WTC11 (cell line): ENCODE measurements at places on chromosomes 6 and 20.

GRCh38 chr20:9919271-9920014 is 80.6 kb upstream of the PAK5 start:
- DNase-seq: no peak

- DNase-seq: peak; percentile 90
Measured at GRCh38 chr20:49484180-49485140, 2.0 kb upstream of the KCNB1 start.

DNA sequence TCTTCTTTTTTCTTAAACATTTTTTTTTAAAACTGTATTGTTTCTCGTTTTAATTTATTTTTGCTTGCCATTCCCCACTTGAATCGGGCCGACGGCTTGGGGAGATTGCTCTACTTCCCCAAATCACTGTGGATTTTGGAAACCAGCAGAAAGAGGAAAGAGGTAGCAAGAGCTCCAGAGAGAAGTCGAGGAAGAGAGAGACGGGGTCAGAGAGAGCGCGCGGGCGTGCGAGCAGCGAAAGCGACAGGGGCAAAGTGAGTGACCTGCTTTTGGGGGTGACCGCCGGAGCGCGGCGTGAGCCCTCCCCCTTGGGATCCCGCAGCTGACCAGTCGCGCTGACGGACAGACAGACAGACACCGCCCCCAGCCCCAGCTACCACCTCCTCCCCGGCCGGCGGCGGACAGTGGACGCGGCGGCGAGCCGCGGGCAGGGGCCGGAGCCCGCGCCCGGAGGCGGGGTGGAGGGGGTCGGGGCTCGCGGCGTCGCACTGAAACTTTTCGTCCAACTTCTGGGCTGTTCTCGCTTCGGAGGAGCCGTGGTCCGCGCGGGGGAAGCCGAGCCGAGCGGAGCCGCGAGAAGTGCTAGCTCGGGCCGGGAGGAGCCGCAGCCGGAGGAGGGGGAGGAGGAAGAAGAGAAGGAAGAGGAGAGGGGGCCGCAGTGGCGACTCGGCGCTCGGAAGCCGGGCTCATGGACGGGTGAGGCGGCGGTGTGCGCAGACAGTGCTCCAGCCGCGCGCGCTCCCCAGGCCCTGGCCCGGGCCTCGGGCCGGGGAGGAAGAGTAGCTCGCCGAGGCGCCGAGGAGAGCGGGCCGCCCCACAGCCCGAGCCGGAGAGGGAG is 580 bp downstream of the VEGFA start:
- DNase-seq: peak; percentile 68

DNA sequence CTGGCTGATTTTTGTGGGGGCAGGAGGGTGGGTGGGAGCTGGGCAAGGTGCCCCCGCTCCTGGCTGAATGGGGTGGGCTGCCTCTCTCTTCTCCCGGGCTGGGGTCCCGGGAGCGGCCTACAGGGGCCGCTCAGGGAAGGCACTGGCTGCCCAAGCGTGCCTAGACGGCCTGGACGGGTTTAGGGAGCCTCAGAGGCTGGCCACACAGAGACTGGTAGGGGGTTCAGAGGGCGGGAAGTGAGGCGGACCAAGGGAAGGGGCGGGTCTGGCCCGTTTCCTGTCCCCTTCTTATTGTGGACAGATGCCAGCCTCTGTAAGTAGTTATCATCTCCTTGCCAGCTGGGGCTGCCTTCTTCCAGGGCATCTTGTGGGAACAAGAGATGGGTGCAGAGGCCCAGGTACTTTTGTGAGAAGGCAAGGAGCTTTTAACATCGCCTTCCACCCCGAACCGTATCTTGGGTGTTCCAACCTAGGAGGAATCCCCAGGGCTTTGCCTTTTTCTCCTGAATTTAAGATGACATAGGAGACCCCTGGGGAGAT is 437 bp downstream of the CD40 start:
- peak; percentile 57 for DNase-seq

- DNase-seq: no peak
Measured at GRCh38 chr6:161407115-161407514, 133.3 kb upstream of the AGPAT4 start.

DNA sequence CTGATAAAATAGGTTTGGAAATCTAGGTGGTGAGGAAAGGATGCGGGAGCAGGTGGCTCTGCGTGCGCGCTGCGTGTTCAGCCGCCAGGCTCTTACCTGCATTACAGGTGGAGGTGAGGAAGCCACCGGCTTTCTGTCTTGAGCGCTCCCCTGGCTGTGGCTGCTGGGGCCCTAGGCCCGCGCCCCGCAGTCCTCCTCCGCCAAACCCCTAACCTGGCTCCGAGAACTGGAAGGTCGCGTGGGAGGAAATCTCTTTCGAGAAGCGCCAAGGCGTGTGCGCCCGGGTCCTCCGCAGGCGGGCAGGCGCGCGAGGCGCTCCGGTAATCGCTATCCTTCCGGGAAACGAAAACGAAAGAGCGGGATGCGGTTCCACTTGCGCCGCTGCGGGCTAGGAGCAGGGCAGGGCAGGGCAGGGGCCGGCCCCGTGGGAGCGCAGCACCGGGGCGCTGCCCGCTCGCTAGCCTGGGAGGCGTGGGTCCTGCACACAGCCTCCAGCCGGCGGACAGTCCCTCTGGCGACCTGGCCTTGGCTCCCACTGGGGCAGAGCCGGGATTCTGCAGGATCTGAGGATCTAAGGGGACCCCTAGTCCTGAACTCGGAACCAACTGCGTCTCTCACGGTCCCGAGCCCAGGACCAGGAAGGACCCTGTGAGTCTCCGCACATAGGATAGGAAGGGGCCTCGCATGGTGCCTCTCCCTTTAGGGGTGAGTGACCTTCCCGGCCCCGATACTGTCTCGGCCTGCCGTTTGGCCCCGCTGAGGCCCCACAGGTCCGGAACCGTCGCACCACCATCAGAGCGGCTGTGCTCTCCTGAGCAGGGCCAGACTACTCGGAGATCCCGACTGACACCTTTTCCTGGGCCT is at the start of gene ETV7:
ETV7 (minus strand) TSS at position 230 of the 864 bp plus-strand sequence; CDS start at position 102, 128 bp downstream.
- DNase-seq: peak; percentile 50

DNA sequence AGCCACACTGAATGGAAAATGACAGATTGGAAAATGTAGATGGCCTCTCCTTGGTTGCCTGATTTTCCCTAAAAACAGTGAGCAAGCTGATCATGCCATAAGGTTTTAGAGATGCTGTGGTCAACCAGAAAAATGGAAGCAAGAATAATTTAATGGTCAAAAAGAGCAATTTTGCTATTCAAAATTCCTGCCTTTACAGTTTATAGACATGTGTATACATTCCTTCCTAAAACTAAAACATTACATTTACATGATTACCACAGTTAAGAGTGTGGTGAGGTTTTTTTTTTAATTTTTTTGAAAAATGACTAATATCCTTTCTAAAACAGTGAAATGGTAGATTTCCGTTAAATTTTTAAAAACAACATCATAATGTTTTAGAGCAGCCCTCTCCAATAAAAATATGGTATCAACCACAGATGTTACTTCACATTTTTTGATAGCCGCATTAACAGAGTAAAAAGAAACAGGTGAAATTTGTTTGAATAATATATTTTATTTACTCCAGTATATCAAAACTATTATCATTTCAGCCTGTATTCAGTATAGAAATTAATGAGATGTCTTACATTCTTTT is 407.0 kb upstream of the SOX4 start:
- DNase-seq: no peak

- no peak for DNase-seq
Measured at GRCh38 chr6:40183902-40184301, 249.6 kb upstream of the MOCS1 start.

DNA sequence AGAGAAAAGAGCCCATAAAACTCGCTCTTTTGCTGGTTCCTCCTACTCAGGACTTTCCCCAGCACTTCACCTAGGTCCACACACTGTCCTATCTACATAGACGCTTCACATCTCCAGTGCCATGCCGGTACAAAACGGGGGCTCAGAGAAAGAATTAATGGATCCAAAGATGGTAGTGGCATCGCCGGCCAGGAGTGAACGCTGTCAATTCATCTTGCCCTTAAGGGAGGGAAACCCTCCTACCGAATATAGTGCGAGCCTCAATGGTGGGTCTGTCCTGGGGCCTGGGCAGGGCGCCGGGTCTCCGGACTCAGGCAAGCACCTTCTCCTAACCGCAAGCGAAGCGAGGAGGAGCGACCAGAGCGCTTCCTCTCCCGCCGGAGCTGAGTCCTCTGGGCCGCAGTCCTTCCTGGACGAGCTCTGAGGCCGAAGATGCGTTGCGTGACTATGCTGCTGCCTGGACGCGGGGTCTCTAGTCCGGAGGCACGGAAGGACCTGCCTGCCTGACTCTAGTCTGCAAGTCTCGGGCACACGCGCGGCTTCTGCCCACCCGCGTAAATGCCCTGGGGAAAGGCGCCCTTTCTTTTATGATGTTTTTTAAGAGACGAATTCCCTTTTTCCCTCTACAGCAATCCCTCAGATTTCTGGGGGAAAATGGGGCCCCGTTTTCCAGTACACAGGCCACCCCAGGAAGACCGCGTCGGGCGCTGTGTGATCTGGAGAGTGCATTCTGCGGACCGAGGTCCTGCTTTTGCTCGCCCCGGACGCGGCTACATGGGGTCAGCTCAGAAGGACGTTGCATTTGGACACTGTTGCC is 100.1 kb upstream of the PRDM1 start:
- DNase-seq: peak; percentile 55

DNA sequence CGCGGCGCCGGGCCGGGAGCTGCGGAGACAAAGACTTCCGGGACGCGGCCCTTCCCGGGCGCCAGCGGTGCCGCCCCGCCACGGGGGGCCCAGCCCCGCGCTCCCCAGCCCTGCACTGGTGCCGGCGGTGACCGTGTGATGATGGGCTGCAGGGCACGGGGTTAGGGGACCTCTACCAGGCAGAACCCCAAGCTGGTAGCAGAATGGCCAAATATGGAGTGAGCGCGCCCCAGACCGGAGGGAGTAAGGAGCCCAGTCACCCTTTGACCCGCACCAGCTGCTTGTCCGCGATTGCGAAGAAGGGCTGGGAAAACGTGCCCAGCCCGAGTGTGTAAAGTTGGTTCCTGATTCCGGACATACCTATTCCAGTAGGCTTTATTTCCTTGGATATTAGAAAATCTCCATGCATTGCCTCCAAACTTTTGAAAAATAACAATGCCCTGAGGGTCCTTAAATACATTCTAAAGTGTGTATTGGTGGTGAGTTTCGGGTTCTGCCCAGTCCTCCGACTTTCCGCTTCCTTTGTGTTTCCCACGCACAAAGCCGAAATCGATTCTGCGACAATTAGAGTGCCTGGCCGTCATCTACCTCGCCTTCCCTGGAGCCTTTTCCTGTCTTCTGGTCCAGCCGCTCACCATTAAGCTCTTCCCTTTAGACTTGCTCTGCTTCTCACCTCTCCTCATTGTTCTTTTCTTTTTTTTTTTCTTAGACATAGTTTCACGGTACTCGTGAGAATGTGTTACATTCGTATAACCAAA is 1.1 kb downstream of the ABRACL start:
- DNase-seq: peak; percentile 47

GRCh38 chr6:5338177-5338960 is 77.1 kb downstream of the FARS2 start:
- no peak for DNase-seq

- no peak for DNase-seq
Measured at GRCh38 chr6:148134592-148134991, 208.0 kb upstream of the SASH1 start.

DNA sequence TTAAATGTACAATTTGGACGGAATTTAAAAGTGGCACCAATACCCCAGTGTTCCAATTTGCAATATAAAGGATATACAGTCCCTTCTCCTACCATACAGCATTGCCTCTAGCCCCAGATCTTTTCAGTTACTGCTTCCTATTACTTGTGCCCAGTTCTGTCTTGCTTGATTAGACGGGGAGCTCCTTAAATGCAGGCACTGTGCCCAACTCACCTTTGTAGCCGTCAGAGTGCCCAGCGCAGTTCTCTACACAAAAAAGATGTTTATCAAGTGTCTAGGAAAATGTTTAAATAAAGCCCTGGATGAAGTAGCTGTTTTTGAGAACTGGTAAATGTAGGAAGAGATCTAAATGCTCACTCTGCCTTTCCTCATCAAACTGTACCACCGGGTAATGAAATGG is 7.6 kb downstream of the TAP2 start:
- no peak for DNase-seq

GRCh38 chr20:62618611-62619529 is 23.4 kb upstream of the SLCO4A1 start:
- peak; percentile 30 for DNase-seq

DNA sequence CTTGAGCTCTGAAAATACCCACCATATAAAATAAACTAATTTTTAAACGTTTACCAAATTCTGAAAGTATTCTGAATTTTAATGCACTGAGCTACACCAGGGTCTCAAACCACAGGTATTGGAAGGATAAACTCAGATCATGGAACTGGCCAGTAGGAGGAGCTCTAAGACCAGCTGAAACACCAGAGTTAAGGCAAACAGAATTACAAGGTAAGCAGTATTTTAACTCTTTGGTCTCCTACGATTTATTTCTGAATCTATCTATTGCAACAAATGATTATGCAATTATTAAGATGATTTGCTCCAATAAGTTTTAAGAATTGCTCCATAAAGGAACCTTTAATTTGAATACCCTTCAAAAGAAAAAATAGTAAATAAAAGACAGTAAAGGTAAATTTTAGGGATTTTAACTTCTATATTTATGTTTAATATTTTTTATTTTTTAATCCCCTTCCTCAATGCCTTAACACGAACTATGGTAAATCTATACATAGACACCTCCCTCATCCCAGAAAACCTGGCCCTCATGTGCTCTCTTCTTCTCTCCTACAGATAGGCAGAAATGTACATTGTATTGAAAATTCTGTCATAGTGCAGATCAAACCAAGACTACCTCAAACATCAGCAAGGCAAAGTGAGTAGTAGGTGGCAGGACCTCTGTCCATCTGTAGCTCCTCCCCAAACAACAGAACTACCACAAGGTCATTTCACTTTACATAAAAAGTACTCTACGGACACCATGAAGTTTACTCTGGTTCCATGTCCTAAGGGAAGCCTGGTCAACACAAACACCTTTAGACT is 58.4 kb downstream of the SMLR1 start:
- peak; percentile 72 for DNase-seq
